Fibroblast of the aortic adventitia (primary cell): ENCODE measurements at places on chromosomes 2 and 18. TPM values are rescaled to one million over a fixed set of nuclear protein-coding genes. Genes with fewer than 3 reads are reported as not detected.

Gene CPLX4
- 0.49 TPM in 1 of 2 replicates, not detected in the other for total RNA-seq

Gene INO80B
- total RNA-seq, result 13.5 and 28.0 TPM in 2 replicates

Gene NEMP2
- 8.1 and 11.7 TPM in 2 replicates for total RNA-seq

Gene LYG1
- 0.09 TPM in 1 of 2 replicates, not detected in the other for total RNA-seq

Gene CCNT2
- total RNA-seq, result 18.1 and 25.8 TPM in 2 replicates

Gene OXER1
- 0.27 TPM in 1 of 2 replicates, not detected in the other for total RNA-seq

Gene TCF23
- total RNA-seq, result 2.3 TPM in 1 of 2 replicates, not detected in the other

GRCh38 chr2:128369602-128370467 lies 51.2 kb upstream of the HS6ST1 start:
- DNase-seq, result no peak

- no peak for DNase-seq
Observed at GRCh38 chr2:43402452-43402937, 176.1 kb upstream of the ZFP36L2 start.

GRCh38 chr18:78868330-78869316 lies 111.0 kb upstream of the SALL3 start:
- no peak for DNase-seq

DNA sequence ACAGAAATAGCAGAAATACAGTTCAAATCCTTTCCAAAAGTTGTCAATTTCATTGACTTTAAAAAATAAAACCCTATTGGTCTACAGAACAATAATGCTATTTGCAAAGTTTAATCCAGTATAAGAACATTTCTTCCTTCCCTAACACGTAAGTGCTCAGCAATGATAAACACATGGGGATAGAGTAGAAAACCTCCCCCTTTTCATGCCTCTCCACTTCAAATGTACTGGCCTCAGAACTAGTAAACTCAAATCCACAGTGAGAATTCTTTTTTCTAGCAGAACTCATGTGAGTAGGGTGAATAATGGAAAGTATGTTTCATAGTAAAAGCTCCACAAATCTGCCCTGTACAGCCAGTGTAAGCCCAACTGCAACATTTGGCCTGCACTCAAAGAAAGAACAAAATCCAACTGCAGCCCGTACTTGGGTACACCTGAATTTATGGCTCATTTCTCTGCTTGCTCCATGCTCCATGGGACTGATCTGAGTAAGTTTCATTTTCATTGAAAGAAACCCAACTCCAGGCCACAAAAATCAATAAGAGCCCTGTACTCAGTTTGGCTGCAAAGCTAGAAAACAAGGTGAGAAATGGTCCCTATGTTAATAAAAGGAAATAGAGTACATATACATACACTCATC lies 115.0 kb upstream of the RMDN2 start:
- no peak for DNase-seq

- peak; percentile 83 for DNase-seq
Observed at GRCh38 chr2:238286551-238286950, 1.9 kb downstream of the PER2 start.

DNA sequence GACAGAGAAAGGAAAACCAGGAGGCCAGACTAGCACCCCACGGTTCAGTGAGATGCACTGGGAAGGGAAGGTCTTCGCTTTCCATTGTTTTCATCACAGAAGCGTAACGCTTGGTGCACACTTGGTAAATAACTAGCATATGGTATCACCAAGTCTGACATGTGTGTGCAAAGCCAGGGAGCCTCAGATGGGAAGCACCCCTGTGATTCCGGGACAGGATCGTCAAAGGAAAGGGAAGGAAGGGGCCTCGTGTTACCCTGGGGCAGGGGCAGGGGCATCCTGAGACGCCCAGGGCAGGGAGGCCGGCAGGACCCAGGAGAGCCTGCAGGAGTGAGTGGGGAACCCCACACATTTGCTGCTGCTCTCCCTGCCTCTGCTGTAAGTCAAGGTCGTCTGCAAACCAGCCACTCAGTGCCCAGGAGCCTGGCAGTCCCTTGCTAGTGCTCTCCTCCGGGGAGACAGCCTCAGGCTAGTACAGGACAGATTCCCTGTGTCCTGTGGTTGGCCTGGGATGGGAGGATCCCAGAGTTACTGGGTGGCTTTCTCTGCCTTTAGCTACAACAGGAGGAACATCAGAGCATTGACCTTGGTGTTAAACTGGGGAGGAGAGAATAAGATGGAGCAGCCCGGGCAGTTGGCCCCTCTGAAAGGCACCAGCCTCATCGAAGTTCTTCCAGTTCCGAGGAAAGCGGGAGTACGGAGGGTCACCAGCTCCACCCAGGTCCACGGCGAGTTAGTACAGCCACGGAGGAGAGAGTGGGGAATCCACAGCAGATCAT lies 192.5 kb downstream of the NDUFA10 start:
- DNase-seq, result no peak

DNA sequence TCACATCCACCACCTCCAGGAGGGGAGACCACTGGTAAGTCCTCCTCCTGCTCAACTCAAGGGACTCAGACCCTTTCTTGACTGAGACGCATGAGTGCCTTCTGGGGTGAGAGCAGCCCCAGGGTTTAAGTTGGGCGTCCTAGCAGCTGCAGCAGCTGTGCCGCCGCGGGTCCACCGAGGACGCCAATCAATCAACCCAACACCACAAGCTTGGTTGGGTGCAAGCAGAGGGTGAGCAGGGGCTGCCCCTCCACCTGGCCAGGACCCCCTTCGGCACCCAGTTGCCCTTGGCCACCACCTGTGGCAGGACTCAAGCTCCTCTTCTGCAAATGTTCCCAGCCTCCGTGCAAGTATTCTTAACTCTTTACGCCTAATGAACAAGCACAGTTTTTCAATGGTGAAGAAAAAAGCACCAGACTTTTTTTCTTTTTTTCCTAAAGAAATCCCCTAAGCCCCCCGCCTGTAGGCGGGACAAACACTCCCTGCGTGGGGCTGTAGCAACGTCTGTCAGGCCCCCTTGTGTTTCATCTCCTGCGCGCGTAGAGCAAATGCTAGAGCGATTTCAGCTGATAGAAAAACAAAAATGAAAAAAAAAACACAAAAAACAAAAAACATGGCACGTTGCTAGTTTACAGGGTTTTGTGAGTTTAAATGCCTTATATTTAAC lies 197.1 kb downstream of the LOXHD1 start:
- no peak for DNase-seq

DNA sequence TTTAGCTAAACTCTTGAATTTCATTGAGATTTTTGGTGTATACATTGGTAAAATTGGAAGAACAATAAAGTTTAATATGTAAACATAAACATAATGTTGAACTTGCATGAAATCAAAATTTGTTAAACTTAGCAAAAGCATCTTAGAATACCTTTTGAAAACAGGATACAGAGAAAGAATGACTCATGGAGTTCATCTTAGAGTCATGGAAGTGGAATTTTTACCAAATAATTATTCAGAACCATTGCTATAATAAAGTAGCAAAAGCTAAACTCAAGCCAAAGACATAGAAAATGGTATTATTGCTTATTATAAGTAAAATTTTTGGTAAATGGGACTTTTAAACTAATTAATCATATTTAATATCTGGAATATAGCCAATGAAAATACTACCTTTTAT lies 841.6 kb upstream of the SLC39A10 start:
- DNase-seq, result no peak

DNA sequence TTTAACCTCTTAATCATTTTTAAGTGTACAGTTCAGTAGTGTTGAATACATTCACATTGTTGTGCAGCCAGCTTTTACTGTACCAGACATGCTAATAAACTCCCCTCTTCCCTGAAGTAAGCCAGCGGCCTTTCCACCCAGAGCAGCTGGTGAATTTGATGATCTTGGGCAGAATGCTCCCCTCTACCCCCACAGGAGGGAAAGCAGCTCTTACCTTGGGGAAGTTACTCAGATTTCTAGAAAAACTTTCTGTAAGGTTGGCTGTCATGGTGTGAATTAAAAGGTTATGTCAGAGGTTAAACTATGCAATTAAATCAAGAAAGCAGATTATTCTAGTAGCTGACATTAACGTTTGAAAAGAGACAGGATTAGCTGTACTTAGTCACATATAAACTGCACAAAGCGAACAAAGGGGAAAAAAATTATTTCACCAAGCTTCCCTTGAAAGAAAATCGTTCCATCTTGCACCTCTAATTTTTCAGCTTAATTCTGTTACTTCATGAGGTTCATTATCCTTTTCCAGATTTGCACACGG lies 398.5 kb upstream of the NRP2 start:
- no peak for DNase-seq

GRCh38 chr2:152050915-152051314 lies 47.9 kb downstream of the CACNB4 start:
- no peak for DNase-seq

DNA sequence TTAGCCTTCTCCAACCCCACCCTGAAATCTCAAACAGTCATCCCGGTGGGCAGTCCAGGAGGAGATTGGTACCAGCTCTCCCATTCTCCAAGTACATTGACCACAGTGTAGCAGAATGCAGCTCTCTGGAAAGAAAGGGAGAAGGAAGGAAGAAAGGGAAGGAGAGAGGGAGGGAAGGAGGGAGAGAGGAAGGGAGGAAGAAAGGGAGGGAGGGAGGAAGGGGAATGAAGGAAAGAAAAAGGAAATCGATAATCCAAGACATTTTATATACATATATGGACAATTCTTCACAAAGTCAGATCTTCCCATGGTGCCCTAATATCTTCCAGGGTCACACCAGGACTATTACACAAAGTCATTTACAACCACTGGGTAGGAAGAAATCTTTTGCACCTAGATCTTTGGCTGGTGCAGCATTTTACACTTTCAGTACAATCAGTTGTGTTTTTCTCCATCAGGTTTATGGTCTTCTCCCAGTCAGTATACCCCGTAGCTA lies 58.8 kb downstream of the ARHGEF33 start:
- no peak for DNase-seq

DNA sequence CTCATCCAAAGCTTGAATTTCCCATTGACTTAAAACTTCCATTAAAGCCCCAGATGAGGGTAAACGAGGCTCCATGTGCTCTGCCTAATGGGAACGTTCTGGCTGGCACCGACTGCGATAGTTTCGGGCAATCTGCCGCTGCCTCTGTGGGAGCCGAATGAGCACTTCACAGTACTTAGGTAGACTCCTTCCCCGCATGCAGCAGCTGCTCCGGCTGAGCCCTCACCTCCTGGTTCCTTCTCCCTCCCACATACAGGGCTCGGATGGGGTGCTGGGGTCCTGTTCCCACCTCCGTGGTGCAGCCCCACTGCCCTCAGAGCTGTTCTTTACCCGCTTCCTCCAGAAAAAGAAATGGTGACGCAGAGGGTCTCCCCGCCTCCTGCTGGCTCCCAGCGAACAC lies 476.5 kb upstream of the SALL3 start:
- no peak for DNase-seq

GRCh38 chr18:2965797-2966196 lies 47.1 kb downstream of the LPIN2 start:
- DNase-seq, result no peak

- no peak for DNase-seq
Observed at GRCh38 chr18:59537579-59537978, 159.6 kb downstream of the CCBE1 start.

DNA sequence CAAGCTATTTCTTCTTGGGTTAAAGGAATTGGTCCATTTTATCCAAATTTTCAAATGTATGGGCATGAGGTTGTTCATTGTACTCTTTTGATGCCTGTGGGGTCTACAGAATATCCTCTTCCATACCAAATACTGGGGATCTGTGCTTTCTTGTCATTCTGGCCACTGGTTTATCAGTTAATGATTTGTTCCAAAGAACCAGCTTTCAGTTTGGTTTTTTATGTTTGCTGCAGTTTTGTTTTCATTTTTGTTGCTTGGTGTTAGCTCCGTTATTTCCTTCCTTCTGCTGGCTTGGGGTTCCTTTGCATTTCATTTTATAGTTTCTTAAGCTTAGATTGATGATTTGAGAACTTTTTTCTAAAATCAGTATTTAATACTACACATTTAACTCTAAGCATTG lies 45.5 kb downstream of the SLC66A2 start:
- DNase-seq, result no peak

DNA sequence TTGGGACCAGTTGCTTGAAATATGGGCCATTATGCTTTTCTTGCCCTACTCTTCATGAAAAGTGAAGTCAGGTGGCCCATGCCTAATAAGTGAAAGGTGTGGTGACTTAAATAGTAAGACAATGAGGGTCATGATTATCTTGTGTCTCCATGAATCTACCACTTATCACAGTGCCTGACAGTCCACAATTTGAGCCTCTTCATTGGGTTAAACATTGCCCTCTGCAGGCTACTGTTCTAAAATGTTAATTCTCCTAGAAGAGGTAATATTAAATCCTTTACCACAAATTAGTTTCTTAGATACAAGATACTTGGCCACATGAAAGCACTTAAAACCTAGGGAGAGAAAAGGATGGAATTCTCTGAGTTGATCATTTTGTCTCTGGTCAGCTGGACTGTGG lies 4.0 kb downstream of the EGR4 start:
- DNase-seq, result no peak

GRCh38 chr2:174888146-174888545 lies 117.0 kb downstream of the CHN1 start:
- peak; percentile 70 for DNase-seq

GRCh38 chr2:15427987-15428386 lies 133.1 kb downstream of the NBAS start:
- no peak for DNase-seq

GRCh38 chr2:3253913-3254441 lies 123.6 kb downstream of the EIPR1 start:
- no peak for DNase-seq
